ENCODE measurements at places on chromosomes 12 and 14. TPM values are rescaled to one million over a fixed set of nuclear protein-coding genes. Genes with fewer than 3 reads are reported as not detected.

SOAT2 gene
- 1.5 TPM for total RNA-seq

SERPINA10 gene
- total RNA-seq, result not detected

KCNH3 gene
- total RNA-seq, result 0.90 TPM

ASCL1 gene
- not detected for total RNA-seq

PPFIA2 gene
- not detected for total RNA-seq

PSMC1 gene
- 85.9 TPM for total RNA-seq

SLC2A3 gene
- 664 TPM for total RNA-seq

DNA sequence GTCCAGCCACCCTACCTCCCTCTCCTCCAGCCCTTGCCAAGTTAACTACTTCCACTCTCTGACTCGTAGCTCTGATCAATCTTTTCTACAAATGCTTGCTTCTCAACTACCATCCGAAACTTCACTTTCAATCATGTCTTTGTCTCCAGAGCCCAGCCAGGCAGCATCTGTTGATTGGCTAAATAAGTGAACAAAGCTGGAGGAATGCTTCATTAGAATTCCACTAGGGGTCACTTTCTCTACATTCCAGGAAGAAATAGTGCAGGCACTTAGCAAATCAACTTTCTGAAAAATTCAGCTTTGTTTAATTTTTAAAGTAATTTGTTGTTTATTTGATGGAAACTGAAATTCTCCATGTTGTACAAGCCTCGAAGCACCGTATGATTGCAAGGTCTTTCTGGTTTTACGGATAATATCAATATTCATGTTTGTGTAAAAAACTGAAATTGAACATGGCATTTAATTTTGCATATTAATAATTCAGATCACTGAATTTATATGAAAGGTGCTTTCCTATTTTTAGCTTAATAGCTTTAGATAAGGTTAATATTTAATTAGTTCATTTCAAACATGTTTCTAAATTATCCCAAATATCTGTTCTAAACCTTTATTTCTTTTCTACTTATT is 32.4 kb upstream of the HELB start:
- peak; percentile 29 for DNase-seq

DNA sequence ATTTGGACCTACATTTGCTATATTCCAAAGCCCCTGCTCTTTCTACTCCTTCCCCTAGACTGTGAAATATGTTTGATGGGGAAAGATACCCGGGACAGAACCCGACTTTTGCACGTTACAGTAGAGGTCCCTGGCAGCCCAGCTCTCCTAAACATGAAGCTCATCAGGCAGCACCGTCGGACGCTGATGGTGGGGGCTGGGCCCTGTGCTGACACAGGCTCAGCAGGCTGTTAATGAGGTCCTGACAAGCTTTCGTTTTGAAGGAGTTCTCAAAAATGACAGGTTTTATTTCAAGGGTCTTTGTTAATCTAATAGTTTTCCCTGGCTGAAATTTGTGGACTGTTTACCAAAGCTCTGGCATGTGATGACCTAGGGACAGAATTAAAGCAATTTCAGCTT is 102.3 kb downstream of the SLC25A47 start:
- DNase-seq, result no peak

GRCh38 chr12:42756841-42757623 is 167.5 kb upstream of the PRICKLE1 start:
- no peak for DNase-seq

- no peak for DNase-seq
Observed at GRCh38 chr12:46492471-46493085, 120.0 kb upstream of the SLC38A2 start.

DNA sequence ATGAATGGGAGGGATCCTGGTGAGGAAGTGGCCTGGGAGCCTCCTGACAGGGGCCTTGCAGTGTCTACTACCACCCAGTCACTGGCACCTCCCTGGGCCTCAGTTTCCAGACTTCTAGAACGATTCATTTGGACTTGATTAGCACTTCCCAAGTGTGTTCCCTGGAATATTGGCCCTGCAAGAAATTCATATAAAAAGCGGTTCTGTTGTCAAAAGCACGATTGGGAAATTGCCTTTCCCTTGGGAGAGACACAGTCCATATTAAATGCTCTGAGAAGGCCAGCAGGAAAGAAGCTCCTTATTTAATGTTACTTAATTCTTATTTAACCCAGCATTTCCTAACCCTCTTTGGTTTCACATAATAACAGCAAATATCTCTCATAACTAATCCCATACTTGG is 61.9 kb downstream of the DRAM1 start:
- no peak for DNase-seq

- no peak for DNase-seq
Observed at GRCh38 chr14:66596241-66596985, 88.5 kb downstream of the GPHN start.

DNA sequence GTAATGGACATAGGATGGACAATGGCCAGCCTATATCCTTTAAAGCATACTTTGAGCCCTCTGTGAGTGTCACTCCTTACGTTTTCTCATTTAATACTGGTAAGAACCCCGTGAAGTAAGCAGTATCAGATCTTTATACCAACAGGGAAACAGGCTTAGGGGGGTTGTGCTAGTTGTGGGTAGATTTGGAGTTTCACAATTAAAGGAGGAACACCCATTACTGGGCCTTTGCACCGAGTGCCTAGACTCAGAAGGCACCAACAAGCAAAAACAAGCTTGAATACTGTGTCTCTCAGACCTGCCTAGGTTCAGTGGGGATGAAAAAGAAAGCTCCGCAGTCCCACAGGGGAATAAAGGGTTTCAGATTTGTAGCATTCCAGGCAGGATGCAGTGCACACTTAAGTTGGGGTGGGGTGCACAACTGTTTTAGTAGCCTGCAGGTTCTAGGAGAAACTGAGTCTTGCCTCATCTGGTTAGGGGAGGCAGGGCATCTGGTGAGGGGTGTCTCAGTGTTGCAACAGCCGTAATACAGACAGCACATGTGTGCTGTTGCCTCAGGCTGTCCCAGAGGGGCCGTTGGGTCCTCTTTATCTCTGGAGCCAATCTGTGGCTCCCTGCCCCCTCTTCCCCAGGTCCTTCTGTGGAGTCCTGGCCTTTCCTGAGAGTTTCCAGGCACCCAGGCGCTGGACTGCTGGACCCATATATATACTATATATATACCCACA is 51.2 kb downstream of the IRAK3 start:
- DNase-seq, result no peak

- no peak for DNase-seq
Observed at GRCh38 chr12:95390192-95390591, 83.8 kb upstream of the METAP2 start.

- DNase-seq, result no peak
Observed at GRCh38 chr12:75747572-75748021, 236.2 kb upstream of the KRR1 start.

DNA sequence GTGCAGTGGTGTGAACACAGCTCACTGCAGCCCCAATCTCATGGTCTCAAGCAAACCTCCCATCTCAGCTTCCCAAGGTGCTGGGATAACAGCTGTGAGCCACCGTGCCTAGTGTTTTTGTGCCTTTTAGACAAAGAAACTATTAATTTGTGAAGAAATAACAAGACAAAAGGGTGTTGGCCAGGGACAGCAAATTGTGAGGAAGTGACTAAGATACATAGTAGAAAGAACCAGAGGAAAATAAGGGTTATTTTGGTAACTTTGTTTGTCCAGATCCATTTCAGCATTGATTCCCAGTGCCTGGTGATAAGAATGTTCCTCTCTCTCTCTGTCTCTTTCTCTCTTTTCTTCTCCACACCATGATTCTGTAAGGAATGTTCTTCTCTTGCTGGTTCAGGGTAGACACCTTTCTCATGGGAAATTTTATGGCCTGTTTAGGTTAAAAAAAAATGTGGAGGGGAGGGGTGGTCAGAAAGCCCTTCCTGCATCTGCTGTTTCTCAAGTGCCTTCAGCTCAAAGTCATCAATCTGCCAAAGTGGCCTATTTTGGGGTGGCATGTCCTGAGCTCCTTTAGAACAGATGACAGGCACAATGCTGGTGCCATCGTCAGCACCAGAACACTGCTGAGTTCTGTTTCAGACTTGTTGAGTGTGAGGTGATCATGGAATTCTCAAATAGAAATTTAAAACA is 184.4 kb upstream of the EEA1 start:
- DNase-seq, result no peak

GRCh38 chr12:89901319-89901718 is 192.7 kb upstream of the ATP2B1 start:
- no peak for DNase-seq

DNA sequence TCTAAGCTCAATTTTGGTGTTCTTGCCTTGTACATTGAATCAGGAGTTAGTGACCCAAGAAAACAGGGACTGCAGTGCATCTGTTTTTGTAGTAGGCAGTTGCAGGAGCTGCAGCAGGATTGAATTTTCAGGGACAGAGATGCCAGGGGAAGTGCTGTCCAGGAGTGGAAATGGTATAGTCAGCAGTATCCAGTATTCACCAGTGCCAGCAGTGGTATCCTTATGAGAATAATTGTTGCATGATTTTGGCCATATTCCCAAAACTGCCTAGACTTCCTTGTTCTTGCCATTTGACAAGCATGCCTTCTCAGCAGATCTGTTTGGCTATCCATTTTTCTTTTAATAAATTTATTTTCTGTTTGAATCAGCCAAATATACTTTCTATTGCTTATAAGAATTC is 18.6 kb upstream of the ABCD2 start:
- DNase-seq, result no peak

GRCh38 chr12:118107694-118108093 is 3.9 kb upstream of the VSIG10 start:
- no peak for DNase-seq

DNA sequence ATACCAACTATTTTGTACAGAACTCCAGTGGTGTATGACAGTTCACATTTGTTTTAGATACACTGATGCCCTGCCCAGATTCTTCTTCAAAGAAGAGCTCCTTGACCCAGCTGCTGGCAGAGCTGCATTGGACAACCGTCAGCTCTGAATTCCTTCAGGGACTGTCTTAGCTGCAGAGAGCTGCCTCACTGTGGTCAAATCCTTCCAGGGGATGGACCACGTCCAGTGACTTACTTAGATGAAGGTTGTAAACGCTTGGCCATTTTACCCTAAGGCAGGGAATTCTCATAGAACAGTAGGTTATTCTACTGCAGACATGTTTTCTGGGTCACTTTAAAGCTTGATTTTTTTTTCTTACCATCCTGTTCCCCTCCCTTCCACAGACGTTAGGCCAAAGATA is 905.0 kb upstream of the ATXN7L3B start:
- DNase-seq, result no peak

GRCh38 chr14:85416771-85417170 is 113.2 kb upstream of the FLRT2 start:
- DNase-seq, result no peak

DNA sequence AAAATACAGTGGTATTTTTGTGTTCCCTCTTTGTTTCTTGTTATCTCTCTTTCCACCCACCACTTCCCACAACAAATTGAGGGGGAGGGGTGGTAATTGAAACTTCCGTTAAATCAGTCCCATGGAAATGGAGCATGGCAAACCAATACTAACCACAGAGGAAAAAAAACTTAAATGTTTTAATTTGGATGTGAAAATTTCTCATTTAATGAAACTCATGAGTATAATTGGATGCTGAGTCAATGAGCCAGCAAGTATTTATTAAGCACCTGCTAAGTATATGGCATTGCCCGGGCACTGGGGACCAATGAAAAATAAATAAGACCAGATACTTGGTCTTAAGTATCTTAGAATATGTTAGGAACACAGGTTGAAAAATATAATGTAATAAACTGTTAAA is 147.5 kb downstream of the KCNH5 start:
- no peak for DNase-seq

DNA sequence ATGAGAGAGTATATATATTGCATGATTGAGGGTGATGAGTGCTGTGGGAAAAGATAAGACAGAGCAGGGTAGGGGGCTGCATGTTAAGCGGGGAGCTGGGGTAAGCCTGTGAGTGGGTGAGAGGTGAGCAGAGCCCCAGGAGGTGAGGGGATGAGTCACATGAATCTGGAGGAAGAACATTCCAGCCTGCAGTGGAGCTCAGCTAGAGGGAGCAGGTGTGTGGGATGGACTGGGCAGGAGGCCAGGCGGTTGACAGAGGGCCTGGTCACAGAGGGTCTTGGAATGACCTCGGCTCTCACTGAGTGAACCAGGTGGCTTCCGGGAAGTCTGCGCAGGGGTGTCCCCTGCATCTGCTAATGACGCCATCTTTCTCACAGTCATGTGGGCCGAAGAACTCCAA is 44.4 kb downstream of the GIT2 start:
- DNase-seq, result no peak

DNA sequence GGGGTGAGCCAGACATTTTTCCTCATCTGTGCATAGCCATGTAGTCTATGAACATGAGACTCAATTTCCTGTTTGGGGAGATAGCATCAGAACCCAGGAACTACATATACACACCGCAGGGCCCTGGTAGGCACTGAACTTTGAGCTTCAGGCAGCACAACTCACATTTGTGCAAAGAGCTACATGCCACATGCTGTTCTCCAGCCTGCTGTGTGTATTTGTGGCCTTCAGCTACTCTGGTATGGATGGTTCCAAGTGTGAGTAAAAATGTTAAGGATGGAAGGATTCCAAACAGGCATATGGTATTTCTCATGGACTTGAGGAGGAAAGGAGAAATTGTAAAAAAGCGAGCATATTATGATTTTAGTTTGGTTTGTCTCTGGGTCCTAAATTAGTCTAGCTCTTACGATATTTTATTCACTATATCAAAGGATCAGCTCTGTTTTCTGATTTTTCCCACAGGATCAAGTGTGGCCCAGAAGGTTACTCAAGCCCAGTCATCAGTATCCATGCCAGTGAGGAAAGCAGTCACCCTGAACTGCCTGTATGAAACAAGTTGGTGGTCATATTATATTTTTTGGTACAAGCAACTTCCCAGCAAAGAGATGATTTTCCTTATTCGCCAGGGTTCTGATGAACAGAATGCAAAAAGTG is 422.4 kb upstream of the OR4E1 start:
- peak; percentile 44 for DNase-seq

GRCh38 chr12:12460935-12461922 is 101.4 kb downstream of the DUSP16 start:
- DNase-seq, result peak; percentile 41

- no peak for DNase-seq
Observed at GRCh38 chr14:61003571-61003970, 22.5 kb downstream of the SLC38A6 start.

DNA sequence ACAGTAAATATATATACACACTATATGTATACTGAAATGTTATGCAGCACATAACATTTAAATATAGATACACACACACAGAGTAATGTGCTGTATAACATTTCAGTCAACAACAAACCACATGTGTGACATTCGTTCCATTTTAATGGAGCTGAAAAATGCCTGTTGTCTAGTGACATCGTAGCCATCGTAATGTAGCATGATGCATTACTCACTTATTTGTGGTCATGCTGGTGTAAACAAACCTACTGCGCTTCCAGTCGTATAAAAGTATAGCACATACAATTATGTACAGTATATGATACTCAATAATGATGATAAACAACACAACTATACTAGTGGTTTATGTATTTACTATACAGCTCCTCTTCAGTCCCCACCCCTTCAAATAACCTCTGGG is 119.0 kb upstream of the SLC38A4 start:
- no peak for DNase-seq

DNA sequence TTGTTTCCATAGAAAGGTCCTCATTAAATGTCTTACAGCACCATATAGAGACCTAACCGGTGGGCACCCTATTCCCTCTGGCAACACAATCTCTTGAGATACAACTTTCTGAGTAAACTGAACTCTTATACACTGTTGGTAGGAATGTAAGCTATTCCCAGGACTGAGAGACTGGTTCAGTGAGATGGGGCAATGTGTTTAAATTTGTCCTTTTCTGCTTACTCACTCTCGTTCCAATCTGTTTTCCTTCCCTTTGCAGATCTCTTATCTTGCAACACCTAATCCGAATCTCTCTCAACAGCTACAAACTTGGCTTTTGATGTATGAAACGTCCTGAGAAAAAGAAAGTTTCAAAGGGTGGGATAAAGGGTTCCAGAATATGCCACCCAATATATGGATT is 26.1 kb upstream of the ETV6 start:
- no peak for DNase-seq

Data from activated CD4-positive, alpha-beta memory T cell treated with anti-CD3 and anti-CD28 coated beads, Interleukin-2, amount 10 ng/mL, durations not matched to agents 7 days and 5 days (primary cell).